Fibroblast of mammary gland (primary cell): ENCODE measurements at places on chromosomes 13 and 19.

GRCh38 chr19:31555634-31556215 is 206.5 kb upstream of the TSHZ3 start:
- DNase-seq, result no peak

DNA sequence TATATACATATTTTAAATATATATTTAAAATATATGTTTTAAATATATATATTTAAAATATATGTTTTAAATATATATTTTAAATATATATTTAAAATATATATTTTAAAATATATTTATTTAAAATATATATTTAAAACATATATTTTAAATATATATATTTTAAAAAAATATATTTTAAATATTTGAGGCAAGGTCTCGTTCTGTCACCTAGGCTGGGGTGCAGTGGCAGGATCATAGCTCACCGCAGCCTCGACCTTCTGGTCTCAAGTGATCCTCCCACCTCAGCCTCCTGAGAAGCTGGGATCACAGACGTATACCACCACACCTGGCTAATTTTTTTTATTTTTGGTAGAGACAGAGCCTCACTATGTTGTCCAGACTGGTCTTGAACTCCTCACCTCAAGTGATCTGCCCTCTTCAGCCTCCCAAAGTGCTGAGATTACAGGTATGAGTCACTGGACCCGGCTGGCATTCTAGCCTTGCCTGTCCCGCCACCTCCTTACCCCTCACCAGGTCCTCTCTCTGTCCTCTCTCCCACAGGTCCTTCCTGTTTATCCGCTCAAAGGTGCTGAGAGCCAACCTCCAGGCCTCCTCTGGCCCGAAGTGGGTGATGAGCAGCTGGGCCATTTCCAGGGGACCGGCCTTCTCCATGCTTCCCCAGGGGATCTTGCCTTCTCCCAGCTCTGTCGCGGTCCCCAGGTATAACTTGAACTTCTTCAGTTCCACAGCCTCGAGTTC is 564 bp downstream of the NLRP12 start:
- DNase-seq, result no peak

DNA sequence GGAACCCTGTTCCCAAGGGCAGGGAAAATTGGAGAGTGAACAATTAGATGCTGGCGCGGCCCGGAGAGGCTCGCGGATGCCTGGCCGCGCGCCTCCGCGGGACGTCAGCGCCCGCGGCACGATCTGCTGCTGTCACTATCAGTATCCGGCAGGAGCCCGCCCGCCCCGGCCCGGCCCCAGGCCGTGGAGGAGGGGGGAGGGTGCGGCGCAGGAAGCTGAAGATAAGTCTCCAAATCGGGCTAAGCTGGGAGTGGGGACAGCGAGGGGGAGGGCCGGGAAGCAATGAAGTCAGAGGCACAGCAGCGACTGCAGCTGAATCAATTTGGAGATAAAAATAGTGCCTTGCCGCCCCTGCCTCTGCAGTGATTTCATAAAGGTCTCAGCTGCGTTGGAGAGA is 441.5 kb upstream of the KLF12 start:
- DNase-seq, result peak; percentile 38

DNA sequence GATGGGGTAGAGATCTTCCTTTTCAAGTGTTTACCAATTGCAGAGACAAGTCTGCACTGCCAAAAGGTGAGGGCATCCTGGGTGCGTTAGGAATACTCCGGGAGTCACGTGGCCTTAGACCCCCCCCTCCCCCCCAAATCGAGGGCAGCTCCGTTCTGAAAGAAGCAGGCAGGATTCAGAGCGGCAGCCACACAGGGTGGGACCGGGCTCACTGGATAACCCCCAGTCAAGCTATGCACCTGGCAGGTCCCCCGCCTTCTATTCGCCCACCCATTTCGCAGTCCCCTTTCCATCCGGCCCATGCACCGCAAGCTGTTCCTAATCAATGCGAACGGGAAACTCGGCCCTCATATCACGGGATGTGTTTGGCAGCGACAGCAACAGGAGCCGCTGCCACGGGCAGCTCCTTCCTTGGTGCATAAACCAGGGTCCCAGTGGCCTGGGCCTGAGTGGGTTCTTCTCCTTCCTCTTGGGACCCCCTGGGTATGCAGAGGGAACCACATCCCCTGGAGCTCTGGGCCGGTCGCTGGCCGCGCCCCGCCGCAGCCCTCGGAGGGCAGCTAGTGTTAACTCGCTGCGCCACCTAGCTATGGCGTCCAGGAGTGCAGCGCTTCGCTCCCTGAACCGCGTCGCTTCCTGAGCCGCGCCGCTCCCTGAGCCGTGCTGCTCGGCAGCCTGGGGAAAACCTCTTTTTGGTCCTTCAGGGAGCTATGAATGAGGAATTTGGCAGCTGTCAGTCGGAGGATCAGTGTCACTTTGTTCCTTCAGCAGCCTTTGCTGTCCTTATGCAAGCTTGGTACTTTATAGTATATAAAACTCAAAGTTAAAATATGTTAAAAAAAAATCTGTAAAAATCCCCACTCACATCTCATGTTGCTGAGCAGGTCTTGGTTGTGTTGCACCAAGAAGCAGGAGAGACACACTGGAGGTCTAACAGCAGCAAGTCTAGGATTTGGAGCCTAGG is 41.4 kb downstream of the LYL1 start:
- DNase-seq, result peak; percentile 75

DNA sequence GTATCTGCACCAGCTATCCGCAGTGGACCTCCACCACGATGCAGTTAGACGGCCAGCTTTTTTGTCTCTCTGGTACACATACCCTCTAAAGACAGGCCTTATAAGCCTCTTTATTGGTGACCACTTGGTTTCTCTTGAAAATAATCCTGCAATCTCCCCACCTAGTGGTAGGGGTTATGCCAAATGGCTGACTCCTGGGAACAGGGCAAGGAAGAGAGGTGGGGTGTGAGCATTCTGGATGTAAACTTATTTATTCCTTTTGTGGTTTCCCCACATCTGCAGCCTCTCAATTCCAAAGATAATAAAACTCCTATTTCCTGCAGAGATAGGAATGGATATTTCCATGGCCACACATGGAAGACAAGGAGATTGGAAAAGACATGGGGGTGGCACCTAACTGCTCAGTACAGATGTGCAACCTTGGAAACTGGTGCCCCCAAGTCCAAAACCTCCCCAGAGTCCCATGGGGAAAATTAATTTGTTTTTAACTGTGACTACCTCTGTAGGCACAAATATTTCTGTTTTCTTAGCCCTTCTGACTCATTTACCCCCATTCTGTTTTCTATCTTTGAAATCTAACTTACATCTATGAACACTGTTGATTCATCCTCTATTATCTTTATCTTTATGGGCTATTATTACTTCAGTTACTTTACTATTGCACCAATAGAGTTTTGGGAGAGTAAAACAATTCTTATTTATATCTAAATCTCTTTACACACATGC is 112.7 kb upstream of the TSHZ3 start:
- DNase-seq, result peak; percentile 48
